Breast epithelium (tissue), 4 donors: ENCODE measurements at places on chromosomes 2 and 18. TPM values are rescaled to one million over a fixed set of nuclear protein-coding genes. Genes with fewer than 3 reads are reported as not detected.

DNA sequence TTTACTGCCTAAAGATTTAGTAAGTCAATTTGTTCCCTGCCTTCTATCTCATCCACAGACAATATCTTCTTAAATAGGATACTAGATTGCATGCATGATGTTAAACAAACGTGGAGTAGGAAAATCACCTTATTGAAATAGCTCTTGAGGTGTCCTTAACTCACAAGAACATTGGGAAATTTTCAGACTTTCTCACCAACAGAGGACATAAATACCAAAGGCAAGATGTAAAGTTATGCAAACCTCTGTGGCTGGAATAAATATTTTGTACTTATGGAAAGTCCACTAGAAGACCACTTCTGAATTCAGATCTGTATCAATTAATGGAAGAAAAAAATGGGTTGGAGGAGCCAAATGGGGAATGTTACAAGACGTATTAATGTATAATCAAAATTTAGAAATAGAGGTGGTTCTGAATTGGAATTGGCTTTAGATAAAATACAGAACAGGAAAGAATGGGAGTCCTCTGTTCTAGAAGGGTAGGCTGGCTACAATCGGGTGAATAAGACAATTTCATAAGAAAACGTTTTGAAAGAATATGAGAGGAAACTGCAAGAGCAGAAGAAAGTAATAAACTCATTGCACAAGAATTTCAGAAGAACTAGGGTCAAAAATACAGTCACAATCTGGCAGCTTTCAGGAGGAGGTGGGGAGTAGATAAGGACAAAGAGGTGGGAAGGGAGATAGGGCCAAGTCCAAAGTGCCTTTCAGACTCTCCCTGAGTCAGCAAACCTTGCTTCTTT, 69.3 kb upstream of the FN1 start:
- H3K4me3 ChIP-seq = no peak overlapping the region
- H3K36me3 ChIP-seq = no peaks in the 10 kb centered on the region
- no peak overlapping the region for H3K27ac ChIP-seq
- H3K4me1 ChIP-seq = no peaks in the 10 kb centered on the region

GRCh38 chr2:58479535-58480140, 238.5 kb upstream of the FANCL start:
- H3K27ac ChIP-seq = no peak overlapping the region
- no peak overlapping the region for H3K4me3 ChIP-seq
- no peak for DNase-seq
- no peaks in the 10 kb centered on the region for H3K27me3 ChIP-seq
- H3K36me3 ChIP-seq = no peaks in the 10 kb centered on the region

The AQP12A gene
- total RNA-seq = not detected

- DNase-seq = no peak
- no peak overlapping the region for H3K4me3 ChIP-seq
- H3K4me1 ChIP-seq = no peaks in the 10 kb centered on the region
- no peaks in the 10 kb centered on the region for H3K36me3 ChIP-seq
Observed at GRCh38 chr2:102276549-102277201, 34.7 kb upstream of the IL1RL1 start.

- no peak for DNase-seq
- no peaks in the 10 kb centered on the region for H3K27me3 ChIP-seq
- no peaks in the 10 kb centered on the region for H3K36me3 ChIP-seq
- H3K4me1 ChIP-seq = no peaks in the 10 kb centered on the region
- H3K4me3 ChIP-seq = no peak overlapping the region
Observed at GRCh38 chr2:133418021-133418420, 150.2 kb downstream of the NCKAP5 start.

The DNAH7 gene
- total RNA-seq = 10.5 TPM

DNA sequence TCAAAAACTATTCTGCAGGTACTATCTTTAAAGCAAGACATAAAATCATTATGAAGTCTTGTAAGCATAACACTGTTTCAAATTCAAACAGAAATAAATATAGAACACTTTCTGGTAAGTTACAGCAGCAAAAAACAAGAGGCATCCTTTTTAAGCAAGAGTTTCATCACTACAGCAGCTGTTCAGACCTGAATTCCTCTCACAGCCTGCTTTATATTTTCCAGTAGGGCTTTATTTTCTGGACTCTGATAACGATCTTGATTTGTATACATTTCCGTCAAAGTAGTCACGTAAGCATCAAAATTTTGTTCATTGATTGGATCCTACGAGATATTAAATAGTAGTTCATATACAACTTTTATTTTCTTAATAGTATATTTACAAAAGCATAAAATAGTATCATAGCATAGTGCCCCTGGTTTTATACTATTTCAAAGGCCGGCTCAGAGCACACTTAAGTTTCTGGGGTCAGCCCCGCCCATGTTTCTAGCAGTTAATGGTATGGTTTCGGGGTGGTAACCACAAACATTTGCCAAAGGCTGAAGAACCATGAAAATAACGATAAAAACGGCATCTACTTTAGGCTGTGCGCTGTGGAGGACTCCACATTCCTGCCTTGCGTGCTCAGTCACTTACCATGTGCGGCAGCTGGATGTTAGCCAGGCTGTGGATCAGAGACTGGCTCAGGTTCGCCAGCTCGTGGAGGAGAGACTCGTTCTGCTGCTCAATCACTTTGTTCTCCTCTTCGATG, 47.5 kb upstream of the PXDN start:
- DNase-seq = no peak
- H3K27me3 ChIP-seq = no peaks in the 10 kb centered on the region
